ENCODE measurements at places on chromosomes 16 and 17.

- DNase-seq: peak; percentile 48
Observed at GRCh38 chr16:11783319-11784037, 13.6 kb downstream of the ZC3H7A start.

GRCh38 chr17:27413792-27414191 lies 42.5 kb upstream of the KSR1 start:
- DNase-seq: no peak

GRCh38 chr16:7405166-7405565 lies 72.5 kb downstream of the RBFOX1 start:
- no peak for DNase-seq

DNA sequence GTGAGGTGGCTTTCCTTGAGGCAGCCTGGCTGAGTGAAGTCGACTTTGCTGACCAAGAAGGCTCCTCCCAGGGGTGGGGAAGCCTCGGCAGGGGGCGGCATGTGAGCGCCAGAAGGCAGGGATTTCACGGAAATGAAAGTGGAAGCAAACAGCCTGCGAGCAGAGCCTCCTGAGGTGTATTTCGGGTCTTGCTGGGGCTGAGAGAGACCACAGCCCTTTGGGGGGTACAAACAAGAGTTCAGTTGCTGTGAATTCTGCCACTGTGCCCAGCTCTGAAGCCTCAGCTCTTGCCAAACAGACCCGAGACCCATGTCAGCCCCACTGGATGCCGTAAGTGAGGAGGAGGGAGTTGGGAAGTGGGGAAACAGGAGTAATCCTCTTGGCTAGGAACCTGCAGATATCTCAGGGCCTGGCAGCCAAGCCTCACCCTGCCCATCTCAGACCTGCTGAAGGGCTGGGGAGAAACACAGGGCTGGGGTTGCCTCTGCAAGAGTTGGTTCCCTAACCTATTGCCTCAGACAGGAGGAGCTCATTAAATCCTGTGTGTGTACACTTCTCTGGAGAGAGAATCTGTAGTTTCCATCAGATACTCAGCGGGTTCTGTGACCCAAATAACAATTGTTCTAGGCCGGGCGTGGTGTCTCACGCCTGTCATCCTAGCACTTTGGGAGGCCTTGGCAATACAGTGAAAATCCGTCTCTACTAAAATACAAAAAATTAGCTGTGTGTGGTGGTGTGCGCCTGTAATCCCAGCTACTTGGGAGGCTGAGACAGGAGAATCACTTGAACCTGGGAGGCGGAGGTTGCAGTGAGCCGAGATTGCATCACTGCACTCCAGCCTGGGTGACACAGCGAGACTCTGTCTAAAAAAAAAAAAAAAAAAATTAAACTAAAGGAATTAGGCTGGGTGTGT lies at the start of gene IFI35:
Gene IFI35 (plus strand): TSS at position 146 of the 913 bp plus-strand sequence. CDS start 164 bp downstream, at position 310.
- DNase-seq: peak; percentile 83

DNA sequence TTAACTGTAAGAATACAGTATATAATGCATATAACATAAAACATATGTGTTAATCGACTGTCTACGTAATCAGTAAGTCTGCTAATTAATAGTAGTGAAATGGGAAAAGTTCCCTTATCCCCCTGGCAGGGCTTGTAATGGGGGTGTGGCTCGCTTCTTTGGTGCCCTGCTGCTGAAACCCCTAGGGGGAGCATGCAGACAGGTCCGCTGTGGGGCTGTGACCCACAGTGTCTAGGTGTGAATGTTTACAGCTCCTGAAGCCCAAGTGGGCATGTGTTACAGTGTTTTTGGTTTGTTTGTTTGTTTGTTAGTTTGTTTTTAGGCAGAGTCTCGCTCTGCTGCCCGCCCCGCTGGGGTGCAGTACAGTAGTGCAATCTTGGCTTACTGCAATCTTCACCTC lies 495.7 kb downstream of the SHISA9 start:
- no peak for DNase-seq

- DNase-seq: no peak
Observed at GRCh38 chr17:81807839-81808238, 3.9 kb downstream of the GCGR start.

DNA sequence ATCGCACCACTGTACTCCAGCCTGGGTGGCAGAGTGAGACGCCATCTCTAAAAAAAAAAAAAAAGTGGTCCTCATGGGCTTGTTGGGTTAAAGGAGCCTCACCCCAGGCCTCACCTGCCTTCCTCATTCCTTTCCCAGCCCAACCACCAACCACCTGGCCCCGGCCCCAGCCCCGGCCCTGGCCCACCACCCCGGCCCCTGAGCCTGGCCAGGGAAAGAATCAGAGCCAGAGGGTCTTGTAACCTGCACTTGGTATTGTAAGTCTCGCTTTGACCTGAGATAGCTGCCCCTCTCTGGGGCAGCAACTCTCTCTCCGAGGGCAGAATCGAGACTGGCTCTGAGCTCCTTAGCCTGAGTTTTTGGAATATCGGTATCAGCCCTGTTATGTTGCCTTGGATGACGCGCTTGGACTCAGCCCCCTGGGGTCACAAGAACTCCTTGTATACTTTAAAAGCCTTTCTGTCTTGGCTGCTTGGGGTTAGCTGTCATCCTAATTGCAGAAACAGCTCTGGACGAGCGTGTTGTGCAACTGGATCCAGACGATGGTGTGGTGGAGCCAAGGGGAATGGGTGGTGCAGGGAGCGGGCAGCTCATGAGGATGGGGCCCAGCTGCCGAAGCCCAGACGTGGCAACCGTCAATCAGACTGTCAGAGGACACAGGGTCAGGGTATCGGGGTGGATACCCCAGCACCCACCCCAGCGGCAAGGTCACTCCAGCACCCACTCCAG lies 14.6 kb downstream of the SMTNL2 start:
- DNase-seq: no peak

GRCh38 chr17:32483451-32484019 lies 3.3 kb upstream of the CDK5R1 start:
- DNase-seq: peak; percentile 79

Data from germinal center (tissue), 1 donor.